ENCODE measurements at places on chromosomes 7 and 10. TPM values are rescaled to one million over a fixed set of nuclear protein-coding genes. Genes with fewer than 3 reads are reported as not detected.

The UCMA gene
- not detected for polyA plus RNA-seq

The GPR22 gene
- 0.52 TPM for polyA plus RNA-seq

The PVRIG gene
- polyA plus RNA-seq, result 8.1 TPM

The ATOH7 gene
- 1.4 TPM for polyA plus RNA-seq

The NYAP1 gene
- 3.2 TPM for polyA plus RNA-seq

The PHYHIPL gene
- polyA plus RNA-seq, result 14.7 TPM

The FBXO24 gene
- 1.8 TPM for polyA plus RNA-seq

The NPFFR1 gene
- polyA plus RNA-seq, result 0.12 TPM

The TMEM225B gene
- polyA plus RNA-seq, result 1.4 TPM

The FAM25A gene
- polyA plus RNA-seq, result not detected

The INPP5A gene
- polyA plus RNA-seq, result 35.4 TPM

All from renal pelvis (tissue), 12 donors.